NCI-H524 treated with DMSO at 0.1 percent for 48 hours (cell line): ENCODE measurements at places on chromosomes 2 and 18.

GRCh38 chr2:236677368-236677767, 107.7 kb downstream of the ACKR3 start:
- DNase-seq, result no peak

GRCh38 chr2:39216346-39217191, 27.2 kb downstream of the CDKL4 start:
- DNase-seq, result no peak

- no peak for DNase-seq
Observed at GRCh38 chr2:54589340-54590215, 133.5 kb downstream of the SPTBN1 start.

DNA sequence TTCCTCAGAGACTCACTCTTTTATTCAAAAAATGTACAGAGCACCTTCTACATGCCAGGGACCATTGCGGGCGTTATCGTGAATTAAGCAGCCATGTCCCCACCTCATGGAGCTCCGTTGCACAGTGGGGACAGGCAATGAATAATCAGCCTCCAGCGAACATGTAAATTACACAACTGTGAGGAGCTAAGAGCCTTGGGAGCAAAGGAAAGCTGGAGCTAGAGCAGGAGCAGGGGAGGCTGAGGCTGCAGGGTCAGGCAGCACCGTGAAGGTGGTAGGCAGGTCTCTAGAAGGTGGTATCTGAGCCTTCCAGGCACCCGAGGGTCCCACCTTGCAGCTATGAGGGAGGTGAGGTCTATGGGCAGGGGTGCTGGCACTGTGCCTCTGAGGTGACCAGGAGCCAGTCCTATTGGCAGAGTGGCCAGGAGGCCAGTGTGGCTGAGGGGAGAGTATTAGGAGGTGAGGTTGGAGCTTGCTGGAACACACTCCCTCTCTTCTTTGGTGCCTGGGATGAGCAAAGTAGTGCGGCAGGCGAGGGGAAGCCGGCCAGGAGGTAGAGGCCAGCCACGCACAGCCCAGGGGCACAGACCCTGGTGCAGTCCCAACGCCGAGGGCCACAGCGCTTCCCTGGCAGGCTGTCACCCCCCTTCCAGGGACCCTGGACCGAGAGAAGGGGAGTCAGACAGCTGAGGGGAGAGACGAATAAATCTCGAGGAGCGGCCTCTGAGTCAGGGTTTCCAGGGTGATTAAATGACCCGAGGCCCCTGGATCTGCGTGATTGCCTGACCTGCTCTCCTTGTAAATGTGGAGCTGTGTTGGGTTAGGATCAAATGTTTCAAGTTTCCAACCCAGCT, 167.3 kb downstream of the SEPTIN10 start:
- no peak for DNase-seq

- no peak for DNase-seq
Observed at GRCh38 chr2:22788749-22789327, 596.1 kb upstream of the KLHL29 start.

DNA sequence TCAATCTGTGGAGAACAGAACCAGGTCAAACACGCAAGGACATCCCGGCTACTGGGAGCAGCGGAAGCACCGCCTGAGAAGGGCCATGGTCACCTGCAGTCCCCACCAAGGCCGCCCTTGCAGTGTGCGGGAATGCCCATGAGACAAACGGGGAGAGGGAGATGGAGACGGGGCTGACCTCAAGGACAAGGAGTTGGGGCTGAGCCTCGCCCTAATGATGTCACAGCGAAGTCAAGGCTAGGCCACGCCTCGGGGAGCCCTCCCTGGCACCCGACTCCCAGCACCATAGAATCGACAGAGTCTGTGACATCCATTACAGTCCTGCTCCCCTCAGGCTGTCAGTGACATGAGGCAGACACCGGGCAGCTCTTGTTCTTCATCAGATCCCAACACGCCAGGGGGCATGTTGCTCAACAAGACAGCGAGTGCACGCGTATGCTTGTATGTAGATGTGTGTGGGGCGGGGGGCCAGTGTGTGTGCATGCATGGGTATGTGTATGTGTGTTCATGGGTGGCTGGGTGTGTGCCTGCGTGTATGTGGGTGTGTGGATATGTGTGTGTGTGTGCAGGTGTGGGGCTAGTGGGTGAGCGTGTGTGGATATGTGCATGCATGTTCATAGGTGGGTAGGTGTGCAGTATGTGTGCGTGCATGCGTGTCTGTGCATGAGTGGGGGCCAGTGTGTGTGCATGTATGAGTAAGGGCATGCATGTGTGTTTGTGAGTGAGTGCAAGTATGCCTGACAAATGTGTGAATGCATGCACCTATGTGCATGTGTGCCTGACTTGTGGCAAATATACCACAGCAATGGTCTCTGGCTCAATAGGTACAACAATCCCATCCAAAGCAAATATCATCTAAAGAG, 57.0 kb downstream of the ANKMY1 start:
- no peak for DNase-seq

DNA sequence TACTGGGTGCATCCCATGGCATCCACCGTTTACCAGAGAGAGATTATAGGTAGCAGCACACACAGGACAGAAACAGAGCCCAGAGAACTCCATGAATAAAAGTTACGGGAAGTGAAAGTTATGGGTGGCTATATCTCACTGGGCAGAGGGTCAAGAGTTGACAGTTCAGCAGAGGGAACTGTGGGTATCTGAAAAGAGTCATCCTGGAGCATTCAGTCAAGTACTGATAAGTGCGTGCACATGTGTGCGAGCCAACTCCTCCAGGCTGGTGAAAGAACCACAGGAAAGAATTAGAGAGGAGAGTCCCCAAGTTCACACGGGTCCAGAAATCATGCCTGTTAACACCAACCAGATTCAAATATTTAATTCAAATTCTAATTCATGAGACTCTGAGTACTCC, 1588.2 kb downstream of the LRP1B start:
- no peak for DNase-seq

DNA sequence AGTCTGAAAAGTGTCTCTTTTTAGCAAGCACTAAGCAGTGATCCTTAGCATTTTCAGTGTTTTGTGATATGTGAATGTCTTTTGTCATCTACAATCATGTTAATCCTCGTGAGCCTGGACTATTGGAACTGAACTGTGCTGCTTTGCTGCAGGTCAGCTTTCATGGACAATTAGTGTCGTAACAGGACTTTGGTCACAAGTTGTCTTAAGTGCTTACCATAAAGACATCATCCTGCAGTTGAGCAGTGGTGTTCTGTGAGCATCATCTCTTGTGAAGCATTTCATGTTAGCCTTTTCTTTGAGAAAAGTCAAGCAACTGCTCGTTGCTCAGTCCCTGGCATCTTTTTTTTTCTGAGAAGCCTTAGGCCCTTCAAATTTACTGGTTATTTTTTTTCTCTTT, 135.9 kb downstream of the ZNF407 start:
- no peak for DNase-seq

- no peak for DNase-seq
Observed at GRCh38 chr2:96315400-96316071, 9.6 kb upstream of the ITPRIPL1 start.

GRCh38 chr2:101185085-101185484, 33.9 kb upstream of the TBC1D8 start:
- DNase-seq, result no peak

DNA sequence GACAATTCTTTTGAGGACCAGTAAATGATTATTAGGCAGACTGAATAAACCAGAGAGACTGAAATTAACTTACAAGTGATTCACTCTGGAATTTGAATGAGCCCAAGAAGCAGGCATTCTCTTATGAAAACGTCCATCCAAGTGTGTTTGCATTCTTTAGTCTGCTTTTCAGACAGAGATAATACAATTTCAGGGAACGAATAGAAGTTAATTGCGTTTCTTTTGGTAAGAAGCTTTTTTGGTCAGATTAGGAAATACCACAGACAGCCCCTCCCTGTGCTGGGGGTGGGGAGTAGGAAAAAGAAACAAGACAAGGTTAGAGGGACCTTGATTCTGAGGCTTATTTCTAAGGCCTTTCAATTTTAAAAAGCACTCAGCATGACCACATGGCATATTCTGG, 874.4 kb downstream of the SUCLG1 start:
- DNase-seq, result no peak

- no peak for DNase-seq
Observed at GRCh38 chr2:105329561-105330495, at the start of gene TGFBRAP1. TSS of gene TGFBRAP1 (minus strand) at chr2:105329735. CDS start at chr2:105308301, 21,434 bp downstream.
